ENCODE measurements at places on chromosomes 3 and 15.

DNA sequence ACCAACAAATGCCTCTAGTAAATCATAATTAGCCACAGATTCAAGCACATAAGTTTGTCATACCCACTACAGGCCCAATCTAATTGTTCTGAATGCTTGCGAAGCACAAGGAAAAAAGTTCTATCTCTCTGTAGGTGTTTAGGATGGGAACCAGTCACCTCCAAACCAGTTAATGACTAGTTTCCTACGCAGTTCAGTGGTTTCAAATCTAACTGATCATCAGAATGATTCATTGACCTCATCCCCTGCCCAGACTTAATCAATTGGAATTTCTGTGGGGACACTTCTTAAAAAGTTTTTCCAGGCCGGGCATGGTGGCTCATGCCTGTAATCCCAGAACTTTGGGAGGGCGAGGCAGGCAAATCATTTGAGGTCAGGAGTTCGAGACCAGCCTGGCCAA is 24.3 kb upstream of the MASP1 start:
- no peak for DNase-seq

DNA sequence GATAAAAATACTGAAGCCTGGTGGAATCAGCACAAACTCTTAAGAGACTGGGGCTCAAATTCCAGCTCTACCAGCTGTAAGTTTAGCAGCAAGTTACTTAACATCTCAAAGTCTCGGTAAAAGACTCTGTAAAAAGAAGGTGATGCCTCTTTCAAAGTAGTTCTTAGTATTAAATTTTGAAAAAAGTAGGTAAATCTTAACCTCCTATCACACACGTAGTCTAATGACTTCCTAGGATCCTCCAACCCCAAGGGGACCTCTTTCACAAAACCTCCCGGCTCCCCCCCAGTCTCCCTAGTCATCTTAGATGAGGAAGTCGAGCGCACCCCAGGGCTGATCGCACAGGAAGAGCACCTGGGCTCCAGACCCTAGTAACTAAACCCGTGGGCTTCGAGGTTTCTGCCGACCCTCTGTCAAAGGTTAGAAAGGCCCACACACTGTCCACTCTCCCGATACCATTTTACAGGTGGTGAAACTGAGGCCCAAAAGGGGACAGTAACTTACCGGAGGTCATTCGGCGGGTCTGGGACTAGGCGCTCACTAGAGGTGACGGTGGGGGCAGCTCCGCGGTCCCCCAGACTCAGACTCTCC is 427 bp downstream of the MBD4 start:
- peak; percentile 9 for DNase-seq

DNA sequence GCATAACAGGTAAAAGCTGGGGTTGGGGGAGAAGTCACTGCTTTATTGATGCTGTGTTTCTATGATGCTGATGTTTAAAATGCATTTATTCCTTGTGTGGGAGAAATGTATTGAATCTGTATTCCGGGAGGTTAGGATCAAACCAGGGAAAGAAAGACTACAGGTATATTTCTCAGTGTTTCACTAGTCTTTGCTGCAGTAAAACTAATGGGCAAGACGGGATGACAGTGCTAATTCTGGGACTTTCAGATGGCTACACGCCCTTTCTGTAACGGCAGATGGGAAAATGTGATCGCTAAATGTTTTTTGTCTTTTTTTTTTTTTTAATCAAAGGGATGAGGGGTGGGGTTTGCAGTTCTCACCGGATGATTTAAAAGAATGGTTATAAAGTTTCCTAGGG is 393 bp downstream of the CNTN6 start:
- DNase-seq = no peak

DNA sequence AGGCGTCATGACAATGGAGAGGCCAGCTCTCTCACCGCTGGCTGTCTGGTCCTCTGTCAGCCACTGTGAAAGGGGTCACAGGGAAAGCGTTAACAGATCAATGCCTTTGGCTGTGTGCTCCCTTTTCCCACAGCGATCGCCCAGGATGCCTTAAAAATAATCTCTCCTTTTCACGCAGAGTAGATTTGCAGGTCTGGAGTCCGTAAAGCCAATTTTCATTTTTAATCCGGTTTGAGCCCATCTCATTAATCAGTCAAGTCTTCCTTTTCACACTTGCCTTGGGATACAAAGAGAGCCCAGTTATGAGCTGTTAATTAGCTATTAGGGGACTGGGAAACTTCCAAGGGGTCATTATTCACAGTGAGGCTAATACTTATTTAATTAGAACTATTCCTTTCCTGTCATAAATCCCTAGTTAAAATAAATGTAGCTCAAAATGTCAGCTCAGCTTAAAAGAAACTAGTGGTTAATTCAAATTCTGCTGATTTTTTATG is 104.3 kb upstream of the RASGRP1 start:
- DNase-seq = no peak

- no peak for DNase-seq
These were observed 263.3 kb upstream of the NR2E3 start for GRCh38 chr15:71547011-71547410.

GRCh38 chr15:32879980-32880379 is 162.2 kb downstream of the GREM1 start:
- no peak for DNase-seq

GRCh38 chr3:143751643-143752178 is 96.6 kb downstream of the SLC9A9 start:
- no peak for DNase-seq

DNA sequence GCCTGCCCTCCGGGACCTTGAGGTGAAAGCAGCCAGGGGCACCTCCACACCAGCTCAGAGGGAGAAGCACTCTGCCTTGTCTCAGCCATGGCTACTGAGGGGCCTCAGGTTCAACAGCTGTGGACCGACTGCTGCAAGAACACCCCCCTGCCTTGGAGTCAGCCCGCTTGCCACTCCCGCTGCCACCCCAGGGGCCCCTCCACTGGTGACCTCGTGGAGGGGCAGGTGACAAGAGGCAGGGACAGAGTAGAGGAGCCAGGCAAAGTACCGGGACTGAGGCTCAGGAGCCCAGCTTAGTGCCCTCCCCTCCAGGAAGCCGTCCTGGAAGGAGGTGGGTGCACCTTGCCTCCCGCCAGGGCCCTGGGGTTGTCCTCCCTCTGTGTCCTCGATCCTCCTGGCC is 79.6 kb upstream of the RPL32 start:
- DNase-seq = no peak

GRCh38 chr15:47551079-47551478 is 166.2 kb upstream of the SEMA6D start:
- no peak for DNase-seq

GRCh38 chr3:15941958-15942357 is 144.2 kb upstream of the ANKRD28 start:
- no peak for DNase-seq

Data from stimulated activated CD8-positive, alpha-beta memory T cell treated with anti-CD3 and anti-CD28 coated beads, Interleukin-4, amount 100 ng/mL, for 1 hour (primary cell).